ENCODE measurements at places on chromosomes 6 and 20.

DNA sequence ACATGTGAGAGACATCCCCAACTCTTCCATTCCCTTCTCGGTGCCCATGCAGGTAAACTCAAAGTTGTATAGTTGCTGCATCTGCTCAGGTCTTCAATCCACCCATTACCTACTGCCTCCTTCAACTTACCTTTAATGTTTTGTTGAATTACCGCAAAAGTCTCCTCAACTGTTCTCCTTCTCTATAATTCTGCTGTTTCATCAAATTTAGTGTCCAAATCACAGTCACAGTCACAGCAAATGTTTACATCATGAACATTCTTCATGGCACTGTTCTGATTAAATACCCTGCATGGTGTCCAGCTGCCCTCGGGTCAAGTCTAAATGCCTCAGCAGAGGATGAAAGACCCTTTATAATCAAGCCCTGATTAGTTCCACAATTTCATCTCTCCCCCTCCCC, 130.1 kb downstream of the IPCEF1 start:
- H3K36me3 ChIP-seq: no peaks in the 10 kb centered on the region
- no peaks in the 10 kb centered on the region for H3K4me1 ChIP-seq
- H3K4me3 ChIP-seq: no peak overlapping the region
- no peak overlapping the region for H3K27ac ChIP-seq
- no peak for DNase-seq

DNA sequence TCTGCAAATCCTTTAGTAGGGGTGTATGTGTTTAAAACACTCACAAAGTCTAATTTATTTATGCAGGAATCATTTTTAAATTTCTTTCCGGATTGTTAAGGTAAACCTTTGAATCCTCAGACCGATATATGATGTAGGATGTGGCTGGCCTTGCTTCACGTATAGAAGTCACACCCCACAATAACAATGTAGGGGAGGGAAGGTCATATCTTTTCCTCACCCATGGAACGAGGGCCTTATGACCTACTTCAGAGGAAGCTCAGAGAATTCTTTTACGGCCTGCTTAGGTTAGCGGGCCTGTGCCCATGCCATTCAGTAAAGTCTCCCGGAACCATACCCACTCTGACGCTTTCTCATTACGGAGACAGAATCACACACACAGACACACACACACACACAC, 102.9 kb downstream of the MAP3K7 start:
- DNase-seq: no peak
- no peaks in the 10 kb centered on the region for H3K36me3 ChIP-seq
- no peak overlapping the region for H3K27ac ChIP-seq
- H3K4me3 ChIP-seq: no peak overlapping the region

DNA sequence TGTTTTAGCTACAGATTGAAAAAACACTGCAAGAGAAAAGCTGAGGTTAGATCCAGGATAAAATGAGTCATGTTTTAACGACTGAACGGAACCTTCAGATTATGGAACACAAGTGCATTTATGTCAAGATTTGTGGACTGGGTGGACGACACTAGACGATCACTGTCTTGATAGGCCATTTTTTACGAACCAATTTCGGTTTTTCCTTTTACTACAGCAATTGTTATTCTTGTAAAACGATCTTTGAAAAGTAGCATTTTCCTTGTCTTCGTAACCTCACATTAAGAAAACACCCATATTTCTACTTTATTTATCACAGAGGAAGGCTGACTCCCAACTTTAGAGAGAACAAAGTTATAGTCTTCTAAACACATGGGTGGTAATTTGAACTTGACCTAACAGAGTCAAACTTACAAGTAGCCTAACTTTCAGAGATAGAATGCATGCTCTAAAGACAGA, 294.2 kb upstream of the TCF21 start:
- H3K36me3 ChIP-seq: no peaks in the 10 kb centered on the region
- H3K4me1 ChIP-seq: no peaks in the 10 kb centered on the region
- H3K27ac ChIP-seq: no peak overlapping the region
- no peak overlapping the region for H3K4me3 ChIP-seq
- H3K27me3 ChIP-seq: no peaks in the 10 kb centered on the region
- no peak for DNase-seq

DNA sequence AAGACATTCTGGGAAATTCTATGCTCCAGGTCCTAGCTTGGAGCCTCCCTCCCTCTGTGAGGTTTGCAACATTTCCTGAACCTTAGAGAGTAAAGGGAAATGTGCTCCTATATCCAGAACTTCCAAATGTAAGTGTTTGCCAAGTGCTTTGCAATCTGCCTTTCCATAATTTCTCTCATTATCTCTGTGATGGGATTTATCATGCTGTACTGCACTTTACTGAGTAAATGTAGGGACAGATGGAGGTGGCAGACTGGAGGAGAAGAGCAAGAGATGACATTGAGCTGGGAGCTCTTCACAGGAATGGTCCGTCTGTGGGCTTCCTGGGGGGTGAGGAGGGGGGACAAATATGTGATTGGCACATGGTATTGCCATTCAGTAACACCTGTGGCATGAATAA, 184.3 kb downstream of the SOX4 start:
- no peak overlapping the region for H3K4me3 ChIP-seq
- peaks cover 17% of the 10 kb centered on the region for H3K36me3 ChIP-seq
- H3K27me3 ChIP-seq: no peaks in the 10 kb centered on the region
- no peak overlapping the region for H3K27ac ChIP-seq

DNA sequence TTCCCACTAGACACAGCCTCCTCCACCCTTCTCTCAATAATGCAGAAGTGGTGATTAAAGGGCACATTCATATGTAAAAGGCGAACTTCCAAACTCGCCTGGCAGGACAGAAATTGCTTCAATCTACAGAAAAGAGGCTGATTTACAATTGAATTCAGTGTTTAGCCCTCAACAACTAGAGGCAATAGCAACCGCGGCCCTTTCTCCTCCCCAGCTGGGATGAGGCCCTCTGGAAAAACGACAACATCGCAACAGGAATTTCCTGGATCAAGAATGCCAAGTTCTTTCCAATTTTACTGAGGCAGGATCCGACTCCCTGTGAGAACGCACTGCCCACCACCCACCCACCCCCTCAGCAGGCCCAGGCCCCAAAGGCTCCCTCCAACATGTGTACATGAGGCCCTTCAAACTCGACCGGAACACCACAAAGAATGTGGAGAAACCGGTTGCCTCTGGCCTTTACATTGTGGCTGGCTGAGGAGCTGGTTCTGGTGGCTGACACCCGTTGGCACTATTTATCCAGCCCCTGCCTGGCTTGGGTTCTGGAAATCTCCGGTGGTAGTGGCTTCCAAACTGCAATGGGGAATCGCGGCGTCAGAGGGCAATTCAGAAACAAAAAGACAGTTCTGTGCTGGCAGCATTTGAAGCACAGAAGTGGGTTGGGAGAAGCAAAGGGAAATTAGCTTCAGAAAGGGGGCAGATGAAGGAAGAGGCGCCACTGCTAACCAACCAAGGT, 36.8 kb downstream of the ZMYND8 start:
- H3K27ac ChIP-seq: peak overlapping the region; percentile 98
- H3K36me3 ChIP-seq: peaks cover 11% of the 10 kb centered on the region
- peak overlapping the region; percentile 83 for H3K4me3 ChIP-seq
- DNase-seq: peak; percentile 75

- H3K36me3 ChIP-seq: peaks cover 15% of the 10 kb centered on the region
- no peaks in the 10 kb centered on the region for H3K4me1 ChIP-seq
- no peak overlapping the region for H3K4me3 ChIP-seq
- H3K27ac ChIP-seq: no peak overlapping the region
These were observed 77.1 kb downstream of the DHX35 start for GRCh38 chr20:39039261-39039660.

DNA sequence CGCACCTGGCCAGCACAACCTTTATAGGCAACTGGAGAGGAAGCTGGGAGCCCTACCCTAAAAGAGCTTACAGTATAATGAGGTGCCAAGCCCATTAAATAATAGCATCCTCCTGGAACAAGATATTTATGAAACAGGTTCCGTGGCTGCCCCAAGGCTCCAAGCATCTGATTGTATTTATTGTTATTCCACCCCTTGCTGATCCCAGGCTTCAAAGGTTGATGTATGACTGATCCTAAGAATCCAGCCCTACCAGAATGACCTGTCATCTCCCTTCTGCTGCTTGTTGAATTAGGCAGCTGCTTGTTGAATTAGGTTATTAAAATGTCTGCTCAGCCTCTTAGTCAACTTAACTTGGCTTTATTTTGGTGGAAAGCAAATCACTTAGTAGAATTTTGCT, 35.2 kb upstream of the SASH1 start:
- peak overlapping the region; percentile 59 for H3K4me3 ChIP-seq
- H3K36me3 ChIP-seq: no peaks in the 10 kb centered on the region
- H3K27ac ChIP-seq: peak overlapping the region; percentile 95
- H3K27me3 ChIP-seq: no peaks in the 10 kb centered on the region
- no peak for DNase-seq

- peaks cover 3% of the 10 kb centered on the region for H3K27me3 ChIP-seq
- no peak for DNase-seq
- H3K4me3 ChIP-seq: no peak overlapping the region
- peaks cover 3% of the 10 kb centered on the region for H3K36me3 ChIP-seq
- peaks cover 15% of the 10 kb centered on the region for H3K4me1 ChIP-seq
These were observed 76.8 kb downstream of the PRDM1 start for GRCh38 chr6:106162921-106163320.

DNA sequence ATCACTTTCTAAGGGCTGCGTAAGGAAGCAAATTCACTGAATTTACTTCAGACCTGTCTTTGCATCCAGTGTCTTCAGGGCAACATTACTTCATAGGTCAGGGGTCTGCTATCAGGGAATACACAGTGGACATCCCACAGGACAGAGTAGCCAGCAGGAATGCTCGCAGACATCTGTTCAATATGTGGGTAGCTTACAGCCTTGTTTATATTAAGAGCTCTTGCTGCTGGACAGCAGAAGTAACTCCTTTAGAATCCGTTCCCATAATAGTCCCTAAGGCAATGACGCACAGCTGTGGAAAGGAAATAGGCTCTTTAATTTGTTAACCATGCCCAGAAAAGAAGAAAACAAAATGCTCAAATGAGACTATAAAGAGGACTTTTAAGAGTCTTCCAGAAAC, 198.7 kb downstream of the MOXD1 start:
- no peaks in the 10 kb centered on the region for H3K27me3 ChIP-seq
- no peak overlapping the region for H3K27ac ChIP-seq
- no peak for DNase-seq
- no peaks in the 10 kb centered on the region for H3K36me3 ChIP-seq
- peaks cover 8% of the 10 kb centered on the region for H3K4me1 ChIP-seq
